ENCODE measurements at places on chromosomes 11 and 22. TPM values are rescaled to one million over a fixed set of nuclear protein-coding genes. Genes with fewer than 3 reads are reported as not detected.
A peak's percentile ranks its signal among the peaks of the same experiment; 100 is the strongest.

Gene ANKK1
- not detected for total RNA-seq

Gene OTOG
- total RNA-seq, result not detected

GRCh38 chr22:30202531-30203006 lies 44.0 kb downstream of the LIF start:
- DNase-seq, result peak; percentile 84

GRCh38 chr11:35362521-35362980 lies 56.8 kb downstream of the SLC1A2 start:
- DNase-seq, result peak; percentile 48

Measured in fibroblast of villous mesenchyme (primary cell).